Dorsolateral prefrontal cortex (tissue), 122 donors: ENCODE measurements at places on chromosomes 7 and 10.

- no peak for DNase-seq
These were observed 38.1 kb downstream of the RTKN2 start for GRCh38 chr10:62230344-62231121.

GRCh38 chr10:62083412-62084267, 182.1 kb downstream of the ARID5B start:
- DNase-seq: no peak

GRCh38 chr7:12927635-12928434, 240.4 kb downstream of the ARL4A start:
- DNase-seq: no peak

- DNase-seq: no peak
These were observed 7.3 kb upstream of the CCDC6 start for GRCh38 chr10:59913547-59914237.

DNA sequence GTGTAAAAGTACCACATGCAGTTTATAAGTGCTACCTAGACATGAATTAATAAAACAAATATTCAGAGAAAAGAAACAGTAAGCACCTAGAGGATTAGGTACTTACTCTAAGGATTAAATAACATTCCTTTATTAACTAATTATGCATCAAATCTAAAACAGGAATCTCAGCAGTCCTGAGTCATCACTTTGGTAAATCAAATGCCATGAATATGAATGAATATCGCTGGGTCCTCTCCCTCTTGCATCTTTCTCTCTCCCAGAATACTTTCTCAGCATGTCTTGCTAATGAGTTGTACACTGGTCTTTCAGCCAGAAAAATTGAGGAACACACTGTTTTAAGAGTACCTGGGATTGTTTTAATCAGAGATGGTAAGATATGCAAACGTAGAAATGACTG, 225.5 kb upstream of the NFE2L3 start:
- DNase-seq: no peak

DNA sequence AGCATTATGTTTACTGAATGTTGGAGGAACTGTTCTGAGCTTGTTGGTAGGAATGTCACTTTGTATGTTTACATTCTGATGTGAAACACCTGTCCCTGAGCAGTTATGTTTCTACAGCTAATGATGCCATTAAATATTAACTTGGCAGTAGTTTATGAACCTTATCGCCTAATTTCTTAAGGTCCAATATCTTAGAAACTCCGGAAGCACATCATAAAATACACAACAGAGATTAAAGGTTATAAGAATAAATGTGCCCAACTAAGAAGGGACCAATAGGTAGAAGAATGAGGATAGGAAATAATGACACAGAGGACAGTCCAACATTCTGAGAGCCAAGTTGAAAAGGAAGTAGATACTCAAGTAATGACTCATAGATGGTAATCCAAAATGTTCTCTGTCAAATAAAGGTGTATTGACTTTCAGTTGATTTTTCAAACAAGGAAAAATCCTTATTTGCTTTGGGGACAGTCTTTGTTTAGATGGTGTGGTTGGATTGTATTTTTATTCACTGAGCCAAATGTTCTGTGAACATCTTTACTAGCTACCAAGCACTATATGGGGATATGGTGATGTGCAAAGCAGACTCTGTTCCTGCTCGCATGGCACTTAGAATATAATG, 31.9 kb downstream of the LCOR start:
- no peak for DNase-seq

DNA sequence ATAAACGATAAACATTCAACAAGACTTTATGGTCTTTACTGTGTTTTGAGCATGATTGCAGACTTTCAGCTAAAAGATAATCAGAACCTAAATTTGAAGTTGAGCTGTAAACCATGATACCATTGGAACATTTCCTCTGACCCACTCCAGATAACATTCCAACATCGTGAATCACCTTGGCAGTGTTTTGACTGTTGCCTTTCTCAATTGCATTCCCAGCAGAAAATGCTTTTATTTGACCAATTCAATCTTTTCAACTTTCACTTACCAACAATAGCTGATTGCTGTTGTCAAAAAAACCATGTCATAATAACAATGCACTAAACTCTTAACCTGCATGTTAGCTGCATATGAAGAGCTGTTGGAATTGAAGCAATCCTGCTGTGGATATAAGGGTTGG, 165.5 kb downstream of the MDFIC start:
- no peak for DNase-seq
